ENCODE measurements at places on chromosomes 11 and 22. TPM values are rescaled to one million over a fixed set of nuclear protein-coding genes. Genes with fewer than 3 reads are reported as not detected.

DNA sequence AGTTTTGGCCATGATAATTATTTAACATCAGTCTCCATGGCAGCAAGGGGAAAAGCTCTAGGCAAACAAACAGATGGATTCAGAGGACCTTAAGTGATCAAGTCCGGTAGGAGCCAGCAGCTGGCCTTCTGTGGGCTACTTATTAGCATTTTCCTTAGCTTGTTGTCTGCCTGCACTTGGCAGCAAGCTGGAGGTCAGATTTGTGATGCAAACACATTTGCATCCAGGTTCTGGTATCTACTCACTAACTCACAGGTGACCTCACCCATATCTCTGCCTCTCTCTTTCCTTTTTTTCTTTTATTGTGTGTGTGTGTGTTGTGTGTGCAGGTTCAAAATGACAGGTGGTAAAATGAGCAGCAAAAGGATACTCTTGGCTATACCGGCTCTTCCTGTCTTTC is 32.3 kb downstream of the ARHGAP42 start:
- no peak for DNase-seq

GRCh38 chr11:126754591-126755426 is 245.8 kb downstream of the KIRREL3 start:
- no peak for DNase-seq

GRCh38 chr22:35379146-35379993 is 1.5 kb upstream of the HMOX1 start:
- DNase-seq = no peak

The BIRC3 gene
- 8.1 TPM for total RNA-seq

DNA sequence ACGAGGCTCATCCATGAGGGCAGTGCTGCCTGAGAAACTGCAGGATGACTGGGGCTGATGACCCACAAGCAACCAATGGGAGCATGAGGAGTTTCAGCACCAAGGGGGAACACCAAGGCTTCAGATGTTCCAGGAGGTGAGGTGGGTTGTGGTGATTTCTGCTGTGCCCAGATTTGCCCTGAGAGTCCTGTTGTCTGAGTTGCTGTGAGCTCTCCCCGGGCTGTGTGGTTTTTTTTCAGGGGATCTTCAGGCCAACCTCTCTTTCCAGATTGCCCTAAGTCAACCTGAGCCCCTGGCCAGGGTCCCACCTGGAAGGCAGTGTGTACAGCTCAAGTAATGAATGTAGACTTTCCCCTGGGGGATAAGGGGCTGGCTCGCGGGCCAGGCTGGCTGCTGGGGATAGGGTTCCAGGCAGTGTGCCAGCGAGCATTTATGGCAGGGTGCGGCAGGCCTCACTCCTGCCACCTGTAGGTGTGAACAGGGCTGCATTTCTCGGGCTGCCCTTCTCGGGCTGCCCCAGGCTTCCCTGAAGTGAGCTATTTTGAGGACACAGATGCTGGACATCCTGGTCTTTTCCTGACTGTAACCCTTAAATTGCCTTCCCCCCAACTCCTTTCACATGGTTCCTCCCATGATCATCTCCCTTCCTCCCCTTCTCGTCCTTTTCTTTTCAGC is 9.8 kb downstream of the SLC22A6 start:
- peak; percentile 56 for DNase-seq

The KCNJ1 gene
- not detected for total RNA-seq

The CCDC188 gene
- total RNA-seq = not detected

DNA sequence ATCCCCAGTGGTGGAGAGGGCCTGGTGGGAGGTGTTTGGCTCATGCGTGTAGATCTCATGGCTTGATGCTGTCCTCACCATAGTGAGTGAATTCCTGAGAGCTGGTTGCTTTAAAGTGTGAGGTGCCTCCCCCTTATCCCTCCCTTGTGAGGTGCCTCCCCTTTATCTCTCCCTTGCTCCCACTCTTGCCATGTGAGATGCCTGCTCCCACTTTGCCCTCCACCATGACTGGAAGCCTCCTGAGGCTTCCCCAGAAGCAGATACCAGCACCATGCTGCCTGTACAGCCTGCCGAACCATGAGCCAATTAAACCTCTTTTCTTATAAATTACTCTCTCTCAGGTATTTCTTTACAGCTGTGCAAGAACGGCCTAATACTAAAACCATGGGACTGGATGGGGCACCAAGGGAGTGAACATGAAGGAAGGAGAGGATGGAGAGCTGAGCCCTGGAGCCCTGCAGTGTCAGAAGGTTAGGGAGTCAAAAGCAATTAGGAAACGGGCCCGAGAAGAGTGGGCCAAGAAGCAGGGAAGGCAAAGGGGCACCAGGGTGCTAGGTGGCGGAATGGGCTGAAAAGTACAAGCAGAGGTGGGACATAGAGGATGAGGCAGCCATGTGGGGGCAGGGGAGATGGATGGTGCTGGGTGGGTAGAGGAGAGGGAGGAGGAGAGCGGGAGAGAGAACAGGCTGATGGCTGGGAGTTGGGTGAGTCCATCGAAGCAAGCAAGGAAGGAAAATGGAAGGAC is 9.4 kb downstream of the IFITM10 start:
- no peak for DNase-seq

DNA sequence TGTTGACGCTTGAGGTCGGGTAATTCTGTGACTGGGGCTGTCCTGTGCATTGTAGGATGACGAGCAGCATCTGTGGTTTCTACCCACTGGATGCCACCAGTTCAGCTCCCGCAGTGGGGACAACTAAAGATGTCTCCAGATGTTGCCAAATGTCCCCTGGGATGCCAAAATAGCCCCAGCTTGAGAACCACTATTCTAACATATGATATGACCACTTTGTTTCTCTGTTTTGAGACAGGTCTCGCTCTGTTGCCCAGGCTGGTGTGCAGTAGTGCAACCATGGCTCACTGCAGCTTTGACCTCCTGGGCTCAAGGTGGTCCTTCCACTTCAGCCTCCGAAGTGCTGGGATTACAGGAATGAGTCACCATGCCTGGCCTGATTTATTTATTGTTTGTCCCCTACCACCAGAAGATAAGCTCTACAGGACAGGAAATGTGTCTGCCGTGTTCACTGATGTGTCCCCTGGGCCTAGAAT is 4.4 kb upstream of the MEN1 start:
- no peak for DNase-seq

GRCh38 chr11:66324664-66325063 is 7.8 kb upstream of the CD248 start:
- DNase-seq = no peak

GRCh38 chr22:50713008-50713385 is 25.0 kb upstream of the ACR start:
- DNase-seq = peak; percentile 10

DNA sequence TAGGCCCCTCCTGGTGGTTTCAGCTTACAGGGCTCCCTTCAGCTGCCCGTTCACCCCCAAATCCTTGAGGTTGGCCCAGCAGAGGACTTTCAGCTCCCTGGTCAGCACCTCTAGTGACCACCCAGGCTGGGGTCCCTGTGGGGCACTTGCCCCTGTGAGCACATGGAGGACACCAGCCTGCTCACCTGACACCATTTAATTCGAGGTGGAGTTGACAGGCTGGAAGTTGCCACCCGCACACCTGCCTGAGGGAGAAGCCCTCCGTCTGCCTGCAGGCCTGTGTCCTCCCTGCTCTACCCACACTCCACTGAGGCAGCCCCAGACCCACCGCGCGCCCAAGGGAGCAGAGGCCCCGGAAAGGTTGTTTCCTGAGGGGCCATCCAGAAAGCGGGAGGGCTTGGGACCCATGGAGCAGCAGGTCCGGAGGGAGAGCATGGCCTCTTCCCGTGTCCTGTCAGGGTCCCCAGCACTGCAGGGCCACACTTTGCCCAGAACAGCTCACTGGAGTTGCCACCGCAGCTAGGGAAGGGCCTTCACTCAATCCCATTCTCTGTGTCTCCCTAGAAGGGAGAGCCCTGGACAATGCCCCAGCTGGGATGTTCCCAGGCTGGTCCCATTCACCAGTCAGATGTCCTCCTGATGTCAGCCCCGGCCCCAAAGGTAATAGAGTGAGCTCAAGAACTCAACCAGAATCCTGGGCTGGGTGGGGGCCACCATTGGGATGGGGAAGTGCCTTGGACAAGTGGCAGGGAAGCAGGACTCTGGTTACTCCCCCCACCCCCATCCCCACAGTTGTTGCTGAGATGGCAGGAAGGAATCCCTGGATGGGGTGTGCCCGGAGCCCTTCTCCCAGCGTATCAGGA is 82.4 kb downstream of the MED15 start:
- no peak for DNase-seq

GRCh38 chr11:47342854-47343253 is 9.6 kb downstream of the MYBPC3 start:
- DNase-seq = no peak

The UBQLN3 gene
- total RNA-seq = 0.14 TPM

GRCh38 chr22:32743046-32743445 is 58.5 kb upstream of the TIMP3 start:
- DNase-seq = no peak

GRCh38 chr11:14336507-14337503 is 22.2 kb downstream of the RRAS2 start:
- DNase-seq = no peak

- DNase-seq = no peak
These were observed 67.4 kb downstream of the MICAL2 start for GRCh38 chr11:12177739-12178338.

GRCh38 chr11:76568139-76568538 is 102.4 kb downstream of the LRRC32 start:
- no peak for DNase-seq

- no peak for DNase-seq
These were observed 26.9 kb downstream of the TRMU start for GRCh38 chr22:46362203-46362933.

GRCh38 chr11:115518983-115519628 is 14.9 kb upstream of the CADM1 start:
- DNase-seq = no peak

DNA sequence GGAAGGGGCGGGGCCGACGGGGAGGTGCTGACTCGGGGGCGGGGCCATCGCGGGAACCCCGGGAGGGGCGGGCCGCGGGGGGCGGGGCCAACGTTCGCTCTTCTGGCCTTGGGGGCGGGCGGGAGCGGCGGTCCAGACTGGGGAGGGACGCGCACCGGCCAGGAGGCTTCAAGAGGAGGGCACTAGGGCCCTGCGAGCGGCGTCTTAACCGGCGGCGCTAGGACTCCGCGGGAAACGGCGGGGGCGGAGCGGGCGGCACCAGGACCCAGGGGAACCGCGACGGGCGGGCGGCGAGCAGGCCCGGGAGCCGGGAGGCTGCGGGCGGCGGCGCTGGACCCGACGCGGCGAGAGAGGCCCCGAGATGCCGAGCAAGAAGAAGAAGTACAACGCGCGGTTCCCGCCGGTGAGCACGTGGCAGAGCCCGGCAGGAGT is at the start of gene DRAP1:
TSS of gene DRAP1 (plus strand) at position 286 of the 432 bp plus-strand sequence. CDS start at position 362, 76 bp downstream.
- DNase-seq = peak; percentile 99

- DNase-seq = peak; percentile 48
These were observed 104.4 kb downstream of the ZBTB16 start for GRCh38 chr11:114163830-114164401.

- DNase-seq = no peak
These were observed 3.3 kb downstream of the ARL14EP start for GRCh38 chr11:30326114-30326778.

The MB gene
- total RNA-seq = 16,708 TPM

The SCUBE1 gene
- 0.14 TPM for total RNA-seq

- DNase-seq = no peak
These were observed 113.5 kb downstream of the SLC1A2 start for GRCh38 chr11:35305670-35306382.

DNA sequence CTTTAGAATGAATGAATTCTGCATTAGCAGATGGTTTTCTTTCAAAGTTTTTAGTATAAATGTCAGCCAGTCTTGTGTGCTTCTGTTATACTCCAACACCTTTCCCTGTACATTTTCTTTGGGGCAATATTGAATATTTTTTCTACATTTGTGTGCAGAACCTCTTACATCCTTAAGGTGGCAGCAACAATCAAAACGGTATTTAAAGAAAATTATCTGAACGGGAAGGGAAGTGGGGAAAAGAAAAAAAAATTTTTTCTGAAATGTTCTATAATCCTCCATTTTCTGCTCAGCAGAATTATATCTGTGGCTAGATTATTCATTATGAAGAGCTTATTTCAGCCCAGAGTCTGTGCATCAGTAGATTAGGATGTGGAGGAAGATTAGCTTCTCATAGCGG is 347.3 kb upstream of the RAG2 start:
- DNase-seq = no peak

- no peak for DNase-seq
These were observed 253.3 kb downstream of the BRD1 start for GRCh38 chr22:49574205-49574880.

GRCh38 chr11:121311373-121311772 is 18.8 kb downstream of the SC5D start:
- no peak for DNase-seq

- no peak for DNase-seq
These were observed 1.5 kb downstream of the MAPK8IP1 start for GRCh38 chr11:45886816-45887520.

GRCh38 chr22:11066458-11067285 is 4461.3 kb upstream of the OR11H1 start:
- DNase-seq = no peak

DNA sequence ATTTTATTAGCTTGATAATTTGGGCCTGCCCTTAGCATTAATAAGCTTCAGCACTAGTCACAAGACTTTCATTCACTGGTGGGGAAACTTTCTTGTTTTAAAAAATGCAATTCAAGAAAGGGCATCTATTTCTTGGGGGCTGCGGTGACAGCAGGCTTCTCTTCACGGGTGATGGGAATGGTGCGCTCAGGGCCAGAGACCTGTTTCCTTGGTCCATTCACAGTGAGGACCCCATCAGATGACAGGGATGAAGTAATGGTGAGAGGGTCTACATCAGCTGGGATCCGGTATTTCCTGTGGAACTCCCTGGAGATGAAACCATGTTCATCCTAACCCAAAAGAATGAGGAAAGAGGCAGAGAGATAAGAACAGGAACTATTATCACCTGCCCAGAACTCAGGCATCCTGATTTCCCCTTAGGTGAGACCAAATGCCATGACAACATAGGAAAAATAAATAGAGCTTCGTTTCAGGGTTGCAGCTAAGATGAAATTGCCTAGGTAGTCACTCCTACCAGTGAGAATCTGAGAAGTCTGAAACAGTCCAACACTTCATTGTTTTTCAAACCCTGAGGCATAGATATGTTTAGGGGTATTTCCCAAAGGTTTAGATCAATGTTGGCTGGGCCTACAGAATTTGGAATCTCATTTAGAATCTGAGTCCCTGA is 2.8 kb downstream of the CRYAB start:
- no peak for DNase-seq

DNA sequence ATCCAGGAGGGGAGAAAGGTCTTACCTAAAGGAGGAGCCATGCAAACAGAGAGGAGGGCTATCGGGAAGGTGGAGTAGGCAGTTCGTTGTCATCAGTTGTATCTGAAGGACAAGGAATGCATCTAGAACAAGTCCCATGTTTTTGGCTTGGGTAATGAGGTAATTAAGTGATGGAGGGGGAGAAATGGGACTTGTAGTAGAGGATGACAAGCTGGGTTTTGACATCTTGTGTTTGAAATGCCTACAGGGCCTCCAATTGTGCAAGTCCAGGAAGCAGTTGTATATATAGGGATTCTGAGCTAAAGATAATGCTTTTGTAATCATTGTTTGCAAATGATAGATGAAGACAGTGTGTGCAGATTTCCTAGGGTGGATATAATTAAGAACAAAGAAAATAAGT is 622.8 kb downstream of the NTM start:
- no peak for DNase-seq
